ENCODE measurements at places on chromosomes 2 and 18.

GRCh38 chr2:236173729-236174607 is 5.8 kb upstream of the GBX2 start:
- DNase-seq = no peak

GRCh38 chr18:49658823-49659404 is 97.1 kb downstream of the LIPG start:
- no peak for DNase-seq

DNA sequence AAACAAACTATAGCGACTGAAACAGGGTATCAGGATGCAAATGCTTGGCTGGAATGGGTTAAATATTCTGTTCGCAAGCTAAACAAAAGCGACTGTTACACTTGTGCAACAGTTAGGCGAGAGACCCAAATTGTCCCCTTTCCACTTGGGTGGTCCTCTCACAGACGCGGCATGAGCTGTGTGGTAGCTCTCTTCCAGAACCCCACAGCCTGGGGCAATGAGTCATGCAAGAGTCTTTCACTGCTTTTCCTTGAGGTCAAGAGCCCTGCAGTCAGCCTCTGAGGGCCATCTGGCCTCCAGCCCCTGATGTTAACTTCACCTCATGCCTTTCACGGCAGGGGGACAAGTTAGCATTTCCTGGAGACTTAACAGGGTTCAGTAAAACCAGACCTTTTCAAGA is 25.7 kb downstream of the SULT1C4 start:
- DNase-seq = no peak

- DNase-seq = no peak
Measured at GRCh38 chr18:13436576-13436975, 218.0 kb downstream of the LDLRAD4 start.

GRCh38 chr18:13221869-13222855 is 3.6 kb downstream of the LDLRAD4 start:
- DNase-seq = peak; percentile 93

GRCh38 chr18:3514312-3515216 is 64.6 kb downstream of the TGIF1 start:
- DNase-seq = no peak

DNA sequence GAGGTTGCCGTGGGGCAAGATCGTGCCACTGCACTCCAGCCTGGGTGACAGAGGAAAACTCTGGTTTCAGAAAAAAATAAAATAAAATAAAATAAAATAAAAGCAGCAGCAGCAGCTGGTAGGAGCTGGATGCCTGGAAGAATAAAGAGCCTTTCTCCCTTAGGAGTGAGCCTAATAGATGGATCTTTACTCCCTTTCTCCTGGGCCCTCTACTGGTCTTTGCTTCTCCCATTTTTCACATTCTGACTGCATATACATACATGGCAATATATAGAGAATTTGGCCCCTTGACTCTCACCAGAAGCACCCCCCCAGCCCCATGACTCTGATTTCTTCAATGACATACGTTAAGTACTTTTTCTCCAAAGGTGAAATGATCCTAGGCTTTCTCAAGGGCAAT is 9.8 kb upstream of the MALT1 start:
- DNase-seq = no peak

DNA sequence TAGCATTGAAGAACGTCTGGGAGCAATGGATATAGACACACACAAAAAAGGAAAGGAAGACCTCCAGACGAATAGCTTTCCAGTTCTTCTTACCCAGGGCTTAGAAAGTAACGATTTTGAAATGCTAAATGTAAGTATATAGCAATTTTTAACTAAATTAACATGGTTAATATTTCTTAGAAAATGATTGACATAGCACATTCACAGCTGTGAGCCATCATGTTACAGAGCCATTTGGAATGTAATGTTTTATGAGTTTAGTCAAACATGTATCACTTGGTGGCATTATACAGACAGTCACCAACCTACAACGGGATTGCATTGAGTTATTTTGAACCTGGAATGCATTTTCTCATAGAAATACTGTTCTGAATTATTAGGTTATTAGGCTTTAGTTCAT is 35.1 kb downstream of the WDR43 start:
- no peak for DNase-seq

- no peak for DNase-seq
Measured at GRCh38 chr18:47469576-47469975, 218.1 kb upstream of the SKOR2 start.

DNA sequence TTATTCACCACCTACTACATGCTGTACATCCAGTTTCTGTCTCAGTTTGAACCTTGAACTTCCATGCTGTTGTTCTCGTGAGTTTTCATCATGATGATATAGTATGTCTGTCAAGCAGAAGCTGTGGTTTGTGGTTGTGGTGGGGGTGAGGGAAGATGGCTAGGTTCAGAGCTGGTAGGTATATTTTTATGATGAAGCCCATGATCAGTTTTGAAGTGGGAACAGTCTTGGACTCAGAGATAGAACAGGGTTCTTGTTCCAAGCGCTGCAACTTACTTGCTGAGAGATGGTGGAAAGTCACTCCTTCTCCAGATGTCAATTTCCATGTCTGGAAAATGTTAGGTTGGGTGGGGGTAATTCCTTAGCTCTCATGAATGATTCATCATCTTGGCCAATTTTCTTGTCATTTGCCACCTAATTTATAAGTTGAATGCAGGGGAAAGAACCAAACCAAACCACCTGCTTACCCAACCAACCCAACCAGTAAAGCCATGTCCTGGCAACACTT is 21.6 kb downstream of the PMAIP1 start:
- DNase-seq = no peak

DNA sequence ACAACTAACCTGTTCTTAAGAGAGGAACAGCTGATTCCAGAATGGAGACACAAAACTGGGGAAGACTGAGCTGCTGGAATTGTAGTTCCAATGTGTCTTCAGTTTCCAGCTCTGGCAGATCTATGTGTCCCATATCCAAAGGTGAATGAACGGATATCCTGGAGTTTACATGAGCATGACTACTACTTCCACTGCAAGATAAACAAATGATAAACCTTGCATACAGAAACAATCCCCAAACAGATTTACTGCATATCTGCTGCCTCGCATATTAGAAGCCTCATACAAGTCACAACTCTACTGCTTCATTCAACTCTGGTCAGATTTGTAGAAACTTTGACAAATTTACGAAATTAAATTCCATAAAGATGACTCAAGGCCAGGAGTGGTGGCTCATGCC is 15.0 kb downstream of the RTTN start:
- no peak for DNase-seq

GRCh38 chr2:145305889-145306288 is 786.0 kb upstream of the ZEB2 start:
- DNase-seq = no peak

- no peak for DNase-seq
Measured at GRCh38 chr2:128412181-128412871, 93.7 kb upstream of the HS6ST1 start.

DNA sequence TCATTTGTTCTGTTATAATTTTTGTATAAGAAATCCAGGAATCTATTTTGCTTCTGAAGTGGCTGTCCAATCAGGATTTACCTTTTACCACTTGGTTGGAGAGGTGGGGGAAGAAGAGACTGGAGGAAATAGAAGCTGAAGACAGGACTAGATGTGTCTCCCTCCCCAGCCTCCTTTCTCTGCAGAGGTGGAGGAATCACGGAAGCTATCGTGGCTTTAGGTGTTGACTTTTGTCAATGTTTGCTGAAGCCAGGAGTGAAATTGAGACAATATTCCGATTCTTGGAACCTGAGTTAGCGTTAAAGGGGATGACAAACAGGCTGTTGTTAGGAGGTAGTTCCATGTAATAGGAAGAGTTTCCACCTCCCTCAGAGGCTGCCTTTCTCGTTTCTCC is 43.5 kb downstream of the PDCL3 start:
- DNase-seq = no peak

DNA sequence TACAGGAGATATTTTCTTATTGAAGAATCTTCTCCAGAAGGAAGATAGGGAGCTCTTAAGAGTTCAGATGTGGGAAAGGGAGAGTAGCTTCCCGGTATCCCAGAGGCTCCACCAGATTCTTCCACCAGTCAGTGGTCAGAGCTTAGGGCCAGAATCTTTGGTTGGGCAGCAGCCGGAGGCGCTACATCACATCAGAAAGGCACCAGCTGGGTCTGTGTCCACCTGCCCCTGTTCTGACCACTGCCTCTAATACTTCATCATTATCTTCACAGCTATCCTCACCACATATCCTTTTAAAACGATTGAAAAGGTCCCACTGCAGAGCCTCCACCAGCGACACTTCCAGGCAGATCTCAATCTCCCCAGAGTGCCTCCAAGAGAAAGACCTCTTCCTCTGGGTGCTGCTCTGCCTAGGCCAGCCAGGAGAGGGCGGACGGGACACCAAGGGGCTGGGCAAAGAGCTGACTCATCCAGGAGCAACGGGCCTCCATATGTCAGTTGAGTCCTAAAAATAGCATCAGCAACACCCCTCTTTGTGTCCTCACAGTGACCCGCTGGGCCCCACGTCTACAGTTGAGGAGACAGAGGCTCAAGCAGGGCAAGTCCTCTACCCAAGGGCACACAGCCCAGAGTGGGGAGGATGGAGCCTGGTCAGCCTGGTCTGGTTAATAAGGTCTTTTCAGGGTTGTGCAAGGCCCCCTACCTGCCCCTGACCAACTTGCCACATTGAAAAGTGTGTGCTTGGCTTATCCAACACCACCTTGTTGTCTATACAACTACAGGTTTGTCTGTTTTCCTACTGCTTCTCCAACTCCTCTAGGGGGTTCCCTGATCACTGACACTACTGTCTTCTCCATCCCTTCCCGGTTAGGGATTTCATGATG is 81.2 kb downstream of the ADD2 start:
- DNase-seq = no peak

GRCh38 chr2:236273126-236273525 is 8.9 kb upstream of the ASB18 start:
- DNase-seq = no peak

DNA sequence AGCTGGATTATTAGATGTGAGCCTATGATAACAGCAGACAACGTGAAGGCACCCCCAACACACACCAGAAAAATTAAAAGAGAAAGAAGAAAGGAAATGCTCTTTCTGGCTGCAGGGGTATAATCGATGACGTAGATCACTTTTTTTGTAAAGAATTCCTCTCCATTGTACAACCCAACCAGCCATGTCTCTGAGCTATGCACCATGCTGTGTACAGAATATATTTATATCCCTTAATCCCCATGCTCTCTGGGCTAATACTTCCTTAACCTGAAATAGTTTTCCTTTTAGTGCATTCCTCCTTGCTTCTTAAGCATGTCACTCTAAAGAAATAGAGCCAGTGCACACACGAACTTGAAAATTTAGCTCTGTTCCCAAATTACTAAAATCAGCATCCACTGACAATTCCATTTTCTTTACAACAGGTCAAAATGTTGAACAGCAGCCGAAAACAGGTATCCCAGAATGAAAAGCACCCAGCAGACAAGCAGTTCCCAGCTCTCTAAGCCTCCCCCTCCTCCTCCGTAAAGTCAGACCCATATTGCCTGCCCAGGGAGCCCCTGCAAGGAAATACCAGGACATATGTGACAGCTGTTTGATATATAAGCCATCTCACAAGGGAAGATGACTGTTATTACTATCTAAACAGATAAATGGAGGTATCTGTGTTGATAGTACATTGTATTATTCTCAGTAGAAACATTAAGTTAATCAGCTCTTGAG is 247.4 kb upstream of the RAB6C start:
- DNase-seq = no peak
